ENCODE measurements at places on chromosomes 3 and 15.

DNA sequence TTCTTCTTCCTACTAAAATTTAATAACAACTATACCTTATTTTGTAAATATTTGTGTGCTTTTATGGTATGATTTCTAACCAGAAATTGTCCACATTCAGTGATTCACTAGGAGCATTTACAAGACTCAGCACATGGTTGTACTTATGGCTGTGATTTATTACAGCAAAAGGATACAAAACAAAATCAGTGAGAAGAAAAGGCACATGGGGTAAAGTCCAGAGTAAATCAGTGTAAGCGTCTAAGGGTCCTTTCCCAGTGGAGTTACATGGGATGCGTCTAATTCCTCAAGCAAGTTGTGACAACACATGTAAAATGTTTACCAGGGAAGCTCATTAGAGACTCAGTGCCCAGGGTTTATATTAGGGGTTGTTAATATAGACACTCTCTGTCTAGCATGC is 31.1 kb downstream of the RNF13 start:
- no peak for DNase-seq

GRCh38 chr15:77350792-77351191 is 69.1 kb downstream of the PEAK1 start:
- no peak for DNase-seq

- DNase-seq = peak; percentile 55
Observed at GRCh38 chr3:49295489-49296058, 18.5 kb upstream of the C3orf62 start.

- no peak for DNase-seq
Observed at GRCh38 chr3:54857343-54857742, 70.5 kb downstream of the LRTM1 start.

DNA sequence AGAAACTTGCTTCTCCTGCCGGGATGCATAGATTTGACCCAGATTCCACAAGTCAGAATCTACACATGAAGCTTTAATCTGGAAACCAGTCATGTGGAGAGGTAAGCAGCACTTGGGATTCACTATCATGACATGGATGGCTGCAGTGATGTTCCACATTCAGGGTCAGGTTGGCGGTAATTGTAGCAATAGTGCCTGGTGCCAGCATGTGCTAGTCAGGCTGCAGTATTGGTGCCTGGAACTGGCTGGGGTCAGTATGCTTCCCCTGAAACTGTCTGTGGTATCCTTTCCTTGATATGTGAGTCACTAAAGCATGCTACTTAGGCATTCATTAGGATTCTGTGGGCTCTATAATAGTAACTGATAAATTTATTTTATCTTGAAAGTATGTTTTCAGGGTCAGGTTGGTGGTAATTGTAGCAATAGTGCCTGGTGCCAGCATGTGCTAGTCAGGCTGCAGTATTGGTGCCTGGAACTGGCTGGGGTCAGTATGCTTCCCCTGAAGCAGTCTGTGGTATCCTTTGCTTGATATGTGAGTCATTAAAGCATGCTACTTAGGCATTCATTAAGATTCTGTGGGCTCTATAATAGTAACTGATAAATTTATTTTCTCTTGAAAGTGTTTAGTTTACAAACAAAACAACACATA is 1439.2 kb downstream of the ZPLD1 start:
- peak; percentile 12 for DNase-seq

DNA sequence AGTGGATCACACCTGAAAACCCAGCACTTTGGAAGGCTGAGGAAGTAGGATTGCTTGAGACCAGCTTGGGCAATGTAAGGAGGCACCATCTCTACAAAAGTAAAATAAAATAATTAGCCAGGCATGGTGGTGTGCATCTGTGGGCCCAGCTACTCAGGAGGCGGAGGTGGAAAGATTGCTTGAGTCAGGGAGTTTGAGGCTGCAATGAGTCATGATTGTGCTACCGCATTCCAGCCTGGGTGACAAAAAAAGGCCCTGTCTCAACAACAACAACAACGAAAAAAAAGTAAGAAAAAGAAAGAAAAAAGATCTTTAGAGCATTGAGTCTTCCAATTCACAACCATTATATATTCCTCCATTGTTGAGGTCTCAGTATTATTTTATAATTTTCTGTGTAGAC is 192.4 kb upstream of the DPH6 start:
- DNase-seq = peak; percentile 91

GRCh38 chr3:149638228-149639092 is 19.4 kb downstream of the WWTR1 start:
- DNase-seq = peak; percentile 56

DNA sequence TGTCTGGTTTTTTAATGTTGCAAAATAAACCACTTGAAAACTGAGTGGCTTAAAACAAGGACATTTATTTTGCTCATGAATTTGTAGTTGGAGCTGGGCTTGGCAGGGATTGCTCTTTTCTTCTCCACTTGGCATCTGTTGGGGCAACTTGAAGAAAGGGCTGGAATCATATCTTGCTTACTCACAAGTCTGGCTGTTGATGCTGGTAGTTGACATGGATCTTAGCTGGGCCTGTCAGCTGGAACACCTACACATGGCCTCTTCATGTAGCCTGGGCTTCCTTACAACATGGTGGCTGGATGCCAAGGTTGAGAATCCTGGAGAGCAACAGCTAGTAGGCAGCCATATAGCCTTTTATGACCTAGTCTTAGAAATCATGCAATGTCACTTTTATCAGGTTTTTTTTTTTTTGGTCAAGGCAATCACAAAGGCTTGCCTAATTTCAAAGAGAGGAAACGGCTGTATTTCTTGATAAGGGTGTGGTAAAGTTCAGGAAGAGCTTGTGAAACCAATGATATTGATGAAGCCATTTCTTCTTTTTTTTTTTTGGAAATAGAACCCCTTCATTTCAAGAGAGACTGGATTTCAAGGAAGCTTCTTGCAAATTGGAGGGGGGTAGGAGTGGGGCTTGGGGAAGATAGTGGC is 262.1 kb downstream of the IL20RB start:
- no peak for DNase-seq

DNA sequence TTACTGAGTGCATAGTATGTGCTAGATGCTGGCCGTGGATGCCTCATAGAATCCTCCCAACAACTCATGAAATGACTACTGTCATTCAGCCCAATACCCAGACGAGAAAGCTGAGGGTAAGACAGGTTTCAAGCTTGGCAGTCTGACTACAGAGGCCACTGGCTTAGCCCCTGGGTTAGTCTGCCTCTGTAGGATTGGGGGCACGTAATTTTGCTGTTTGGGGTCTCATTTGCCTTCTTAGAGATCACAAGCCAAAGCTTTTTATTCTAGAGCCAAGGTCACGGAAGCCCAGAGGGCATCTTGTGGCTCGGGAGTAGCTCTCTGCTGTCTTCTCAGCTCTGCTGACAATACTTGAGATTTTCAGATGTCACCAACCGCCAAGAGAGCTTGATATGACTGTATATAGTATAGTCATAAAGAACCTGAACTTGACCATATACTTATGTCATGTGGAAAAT is 1.0 kb upstream of the CCR5 start:
- no peak for DNase-seq

- DNase-seq = peak; percentile 82
Observed at GRCh38 chr3:94249491-94250079, 186.7 kb downstream of the NSUN3 start.

- DNase-seq = peak; percentile 83
Observed at GRCh38 chr3:129278439-129278965, at the start of gene HMCES. Gene HMCES, plus strand, starts transcription at chr3:129278870. Its CDS starts 863 bp downstream, at chr3:129279733.
